T-helper 2 cell treated with Interferon-gamma antibody and Interleukin-4, amounts not matched to agents 5 μg/mL and 100 μg/mL, for 36 hours (primary cell): ENCODE measurements at places on chromosomes 2 and 18.

DNA sequence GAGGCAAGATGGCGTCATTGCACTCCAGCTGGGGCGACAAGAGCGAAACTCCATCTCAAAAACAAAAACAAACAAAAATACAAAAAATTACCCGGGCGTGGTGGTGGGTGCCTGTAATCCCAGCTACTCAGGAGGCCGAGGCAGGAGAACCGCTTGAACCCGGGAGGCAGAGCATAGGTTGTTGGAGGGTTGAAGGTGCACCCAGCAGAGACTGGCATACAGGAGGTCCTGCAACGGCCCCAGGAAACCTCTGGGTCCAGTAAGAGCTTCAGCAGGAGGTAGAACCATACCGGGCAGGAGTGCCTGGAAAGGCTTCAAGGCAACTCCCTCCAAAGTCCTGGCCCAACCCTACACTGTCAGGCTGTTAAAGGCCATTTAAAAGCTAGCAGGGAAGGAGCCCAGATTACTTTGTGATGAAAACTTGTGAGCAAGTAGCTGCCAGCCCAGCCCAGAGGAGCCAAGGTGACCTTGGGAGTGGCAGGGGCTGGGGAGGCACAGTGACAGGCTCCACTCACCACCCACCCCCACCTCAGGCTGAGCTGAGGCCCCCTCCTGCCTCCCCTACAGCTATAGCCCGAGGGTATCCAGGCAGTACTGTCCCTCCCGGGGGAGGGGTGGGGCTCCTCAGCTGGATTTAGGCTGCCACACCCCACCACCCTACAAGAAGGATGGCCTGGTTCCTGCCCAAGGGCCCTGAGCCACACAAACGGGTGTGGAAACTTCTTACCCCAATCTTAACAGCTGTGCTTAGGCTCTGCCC, 28.1 kb downstream of the TFCP2L1 start:
- DNase-seq, result no peak

- DNase-seq, result peak; percentile 46
Observed at GRCh38 chr2:239035361-239035814, 187.5 kb downstream of the TWIST2 start.

- DNase-seq, result no peak
Observed at GRCh38 chr18:31821545-31822171, 61.0 kb upstream of the SLC25A52 start.

GRCh38 chr18:65737471-65737955, 13.3 kb upstream of the CDH7 start:
- no peak for DNase-seq

- no peak for DNase-seq
Observed at GRCh38 chr2:23554054-23554697, 169.2 kb downstream of the KLHL29 start.

DNA sequence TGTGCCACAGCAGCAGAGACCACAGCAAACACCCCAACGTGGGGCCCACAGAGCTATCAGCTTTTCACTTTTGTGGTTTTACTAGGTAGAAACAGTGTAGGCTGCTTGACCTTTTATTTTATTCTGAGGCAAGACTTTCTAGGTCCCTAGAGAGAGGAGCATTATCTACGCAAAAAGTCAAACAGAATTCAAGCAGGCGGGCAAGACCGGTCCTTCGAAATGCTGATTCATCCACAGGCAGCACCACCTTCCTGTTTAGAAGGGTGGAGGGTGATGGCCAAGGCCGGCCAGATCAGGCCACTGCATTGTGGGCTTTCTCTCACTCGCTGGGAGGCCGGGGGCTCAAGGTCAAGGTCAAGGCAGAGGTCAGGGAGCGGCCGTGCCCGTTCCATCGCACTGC, 573.0 kb downstream of the GALR1 start:
- DNase-seq, result no peak

DNA sequence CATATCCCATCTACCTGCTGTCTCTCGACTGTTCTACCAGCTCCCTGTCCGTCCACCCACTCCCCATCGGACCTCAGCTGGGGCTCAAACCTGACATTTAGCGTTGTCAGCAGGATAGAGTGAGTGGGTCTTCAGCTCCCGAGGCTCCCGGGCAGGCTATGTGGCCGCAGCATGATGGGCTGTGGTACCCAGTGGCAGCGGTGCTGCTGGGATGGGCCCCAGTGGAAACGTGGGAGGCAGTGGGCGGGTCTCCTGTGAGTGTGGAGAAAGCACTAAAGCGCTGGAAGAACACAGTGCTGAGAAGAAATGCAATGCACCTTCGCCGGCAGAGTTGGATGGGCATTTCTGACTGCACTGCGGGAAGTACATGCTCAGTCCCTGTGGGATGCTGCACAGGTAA, 204.8 kb upstream of the SYT4 start:
- no peak for DNase-seq

- no peak for DNase-seq
Observed at GRCh38 chr2:71339685-71340084, 8.1 kb downstream of the ZNF638 start.

DNA sequence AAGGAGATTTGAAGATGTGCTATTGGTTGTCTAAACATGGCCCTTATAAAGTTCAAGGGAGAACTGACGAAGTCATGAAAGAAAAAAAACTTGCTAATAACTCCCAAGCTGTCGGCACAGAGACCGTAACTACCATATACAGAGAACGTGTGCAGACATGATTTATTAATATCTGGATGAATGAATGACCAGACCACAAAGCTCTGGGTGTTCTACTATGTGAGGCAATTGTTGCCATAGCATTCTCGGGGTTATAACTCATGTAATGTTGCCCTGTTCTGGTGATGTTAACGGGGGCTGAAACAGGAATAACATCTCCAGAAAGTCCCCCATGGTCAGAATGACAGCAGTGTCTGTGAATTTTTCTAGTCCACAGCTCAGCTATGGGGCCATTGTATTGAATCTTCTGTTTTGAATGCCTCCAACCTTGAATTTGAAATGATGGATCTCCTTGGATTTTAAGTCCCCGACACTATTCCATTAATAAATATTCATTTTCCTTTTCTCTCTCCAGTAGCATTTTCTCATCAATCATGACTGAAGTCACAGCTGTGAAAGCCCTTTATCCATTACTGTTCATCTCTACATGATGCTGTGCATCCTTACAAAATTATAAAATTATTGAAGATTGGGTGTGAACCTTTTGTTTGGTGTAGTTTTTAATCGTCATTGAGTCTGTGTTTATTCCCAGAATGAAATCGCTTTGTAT, 483.4 kb upstream of the KLHL29 start:
- DNase-seq, result no peak

DNA sequence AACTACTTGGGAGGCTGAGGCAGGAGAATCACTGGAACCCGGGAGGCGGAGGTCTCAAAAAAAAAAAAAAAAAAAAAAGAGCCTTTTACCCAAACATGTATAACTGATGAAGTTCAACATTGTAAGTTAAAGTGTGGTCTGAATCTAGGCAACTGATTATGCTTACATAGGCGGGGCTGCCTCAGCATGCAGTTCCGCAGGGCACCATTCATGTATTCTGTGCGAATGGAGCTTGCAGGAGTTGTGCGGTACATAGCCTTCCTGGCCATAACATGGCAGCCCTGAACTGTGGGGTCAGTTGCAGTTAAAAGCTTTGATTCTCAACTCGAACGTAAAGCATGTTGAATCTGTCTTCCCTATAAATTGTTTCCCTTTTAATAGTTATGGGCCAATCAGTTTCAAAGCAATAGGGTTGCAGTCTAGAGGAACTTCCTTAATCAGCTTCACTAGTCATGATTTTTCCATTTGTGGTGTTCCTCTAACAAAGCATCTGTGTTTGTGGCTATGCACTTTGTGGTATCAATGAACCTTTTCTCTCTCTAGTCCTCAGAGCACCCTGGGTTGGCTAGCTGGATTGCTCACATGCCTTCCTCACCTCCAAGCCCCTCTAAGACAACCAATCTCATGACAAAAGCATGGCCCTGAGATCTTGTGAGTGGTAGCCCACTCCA, 30.6 kb upstream of the CEP68 start:
- no peak for DNase-seq

DNA sequence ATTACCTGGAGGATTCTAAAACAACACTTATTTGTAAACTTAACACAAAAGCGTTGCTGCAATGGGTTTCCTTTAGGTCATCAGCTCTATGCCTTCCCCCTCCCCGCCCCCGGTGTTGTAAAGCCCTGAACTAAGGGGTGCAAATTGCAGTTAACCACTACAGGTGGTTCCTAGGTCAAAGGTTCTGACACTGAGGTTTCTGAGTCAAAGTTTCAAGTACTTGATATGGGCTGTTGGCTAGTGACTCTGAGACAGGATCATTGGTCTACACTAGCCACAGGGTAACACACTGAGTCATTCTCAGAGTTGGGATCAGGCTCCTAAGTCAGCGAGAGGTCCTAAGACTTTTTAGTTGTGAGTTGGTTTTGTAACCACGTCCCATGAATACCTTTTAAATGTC, 15.4 kb downstream of the IL1B start:
- peak; percentile 76 for DNase-seq

GRCh38 chr2:5846881-5847280, 154.7 kb downstream of the SOX11 start:
- no peak for DNase-seq

GRCh38 chr18:63271148-63271547, 48.4 kb downstream of the BCL2 start:
- no peak for DNase-seq

- DNase-seq, result no peak
Observed at GRCh38 chr2:133765658-133766057, 197.4 kb upstream of the NCKAP5 start.

DNA sequence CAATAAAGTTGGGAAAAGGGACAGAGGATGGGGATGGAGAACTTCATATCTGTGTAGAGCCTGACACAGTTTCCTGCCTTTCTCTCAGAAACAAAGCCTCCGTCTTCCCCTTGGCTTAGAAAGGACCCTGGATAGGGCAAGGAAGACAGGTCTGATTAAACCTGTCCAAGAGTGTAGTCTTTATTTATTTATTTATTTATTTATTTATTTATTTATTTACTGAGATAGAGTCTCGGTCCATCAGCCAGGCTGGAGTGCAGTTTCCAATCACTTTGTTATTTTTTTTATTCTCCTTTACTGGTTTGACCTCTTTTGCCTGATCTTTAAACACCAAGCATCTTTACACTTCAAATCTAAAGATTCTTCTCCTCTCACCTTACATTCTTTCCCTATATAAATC, 10.3 kb downstream of the CCL20 start:
- no peak for DNase-seq

DNA sequence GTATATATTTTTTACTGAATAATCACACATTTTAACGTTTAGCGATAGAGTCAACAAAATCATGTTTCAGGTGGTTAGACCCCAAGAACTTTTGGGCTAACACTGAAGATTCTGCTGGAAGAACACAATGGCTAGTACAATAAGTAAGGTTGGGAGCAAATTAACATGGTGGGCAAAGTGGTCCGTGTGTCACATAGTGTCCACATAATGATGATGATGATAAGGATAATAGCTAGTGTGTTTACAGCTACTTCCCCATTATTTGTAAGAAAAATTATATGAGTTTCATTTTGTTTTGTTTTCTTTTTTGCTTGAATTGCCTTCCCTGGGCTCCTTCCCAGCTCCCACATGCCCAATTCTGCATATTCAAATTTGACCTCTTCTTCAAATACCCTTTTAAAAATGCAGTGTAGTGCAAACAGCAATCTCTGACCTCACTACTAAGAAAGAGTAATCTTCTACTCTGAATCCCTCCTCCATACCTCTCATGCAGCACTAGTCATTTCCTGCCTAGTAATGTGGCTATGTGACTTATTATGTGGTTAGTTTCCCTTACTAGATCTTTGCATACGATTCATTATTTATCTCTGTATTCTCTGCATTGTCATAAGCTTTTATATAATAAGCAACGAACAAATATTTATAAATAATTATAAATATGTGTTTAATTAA, 16.9 kb upstream of the VPS54 start:
- peak; percentile 42 for DNase-seq

GRCh38 chr2:69139778-69140670, 127.0 kb downstream of the ANTXR1 start:
- no peak for DNase-seq

DNA sequence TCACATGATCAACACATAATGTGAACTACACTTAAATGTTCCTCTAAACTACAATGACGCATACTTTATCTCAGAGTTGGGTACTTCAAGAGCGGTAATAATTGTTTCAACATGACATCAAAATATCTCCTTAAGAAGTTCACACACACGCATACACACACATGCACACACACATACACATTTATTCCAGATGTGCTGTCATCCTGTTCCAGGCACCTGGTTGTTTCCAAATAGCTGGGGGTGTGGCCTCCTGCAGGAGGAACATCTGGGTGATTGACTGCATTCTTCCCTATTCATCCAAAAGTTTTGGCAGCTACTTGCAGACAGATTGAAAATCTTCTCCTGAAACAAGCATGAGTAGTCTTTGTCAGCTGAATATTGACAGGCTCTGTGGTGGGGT, 37.9 kb upstream of the PIK3C3 start:
- DNase-seq, result no peak

GRCh38 chr2:235461763-235462414, 32.0 kb upstream of the AGAP1 start:
- no peak for DNase-seq

GRCh38 chr18:48949050-48949605, 1.6 kb downstream of the SMAD7 start:
- DNase-seq, result no peak

GRCh38 chr2:104043864-104044263, 810.1 kb upstream of the POU3F3 start:
- DNase-seq, result no peak

- DNase-seq, result no peak
Observed at GRCh38 chr2:218894151-218894879, 13.7 kb downstream of the WNT10A start.

- no peak for DNase-seq
Observed at GRCh38 chr2:41657226-41657625, 390.6 kb upstream of the PKDCC start.

DNA sequence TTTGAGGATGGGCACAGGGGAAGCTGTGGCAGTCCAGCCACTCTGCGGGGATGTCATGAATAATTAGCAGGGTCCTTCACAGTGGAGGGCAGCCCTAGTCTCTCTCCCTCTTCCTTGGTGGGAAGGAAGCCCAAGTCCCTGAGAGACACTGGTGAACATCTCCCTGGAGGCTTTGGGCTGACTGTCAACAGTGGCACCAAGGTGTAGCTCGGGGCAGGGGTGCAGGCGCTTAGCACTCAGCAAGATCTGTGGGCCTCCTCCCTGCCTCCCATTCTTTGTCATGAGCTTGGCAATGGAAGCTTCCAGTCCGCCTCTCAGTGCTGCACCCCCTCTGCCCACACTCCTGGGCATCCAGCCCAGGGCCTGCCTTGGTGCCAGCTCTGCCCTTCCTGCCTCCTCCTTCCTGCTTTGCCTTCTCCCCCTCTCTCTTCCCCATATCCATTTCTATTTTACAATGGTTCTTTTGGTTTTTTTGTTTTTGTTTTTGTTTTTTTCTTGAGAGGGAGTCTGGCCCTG, 59.4 kb downstream of the STEAP3 start:
- no peak for DNase-seq

DNA sequence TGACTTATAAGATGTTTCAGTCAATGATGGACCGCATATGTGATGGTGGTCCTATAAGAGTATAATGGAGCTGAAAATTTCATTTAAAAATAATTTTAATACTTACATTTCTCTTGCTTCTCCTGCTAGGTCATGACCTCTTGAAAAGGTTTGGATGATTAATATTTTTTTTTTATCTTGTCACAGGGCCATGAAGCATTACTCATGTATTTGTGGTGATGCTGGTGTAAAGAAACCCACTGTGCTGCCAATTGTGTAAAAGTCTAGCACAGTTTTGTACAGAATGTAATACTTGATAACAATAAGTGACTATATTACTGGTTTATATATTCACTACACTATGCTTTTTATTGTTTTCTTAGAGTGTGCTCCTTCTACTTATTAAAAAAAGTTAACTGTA, 124.2 kb upstream of the CELF4 start:
- no peak for DNase-seq
